ENCODE measurements at places on chromosomes 5 and 9.

DNA sequence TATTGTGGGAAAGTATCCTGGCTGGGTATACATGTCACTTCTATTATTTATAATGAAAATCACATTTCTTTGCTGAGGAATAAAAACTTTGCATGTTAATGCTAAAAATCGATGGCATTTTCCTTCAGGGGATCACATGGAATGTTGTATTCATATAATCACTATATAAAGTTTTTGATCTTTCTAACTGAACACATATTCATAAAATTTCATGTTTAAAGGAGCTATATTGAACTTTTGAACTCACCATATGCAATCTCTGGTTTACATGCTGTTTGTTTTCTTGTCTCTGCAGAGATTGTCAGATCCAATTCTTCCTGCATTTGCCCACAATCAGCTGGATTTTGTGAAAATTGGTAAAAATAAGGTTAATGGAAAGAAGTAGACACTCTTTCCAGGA, 33.4 kb upstream of the TRAF1 start:
- no peak for DNase-seq

- peak; percentile 98 for DNase-seq
These were observed 20.9 kb downstream of the CSF2 start for GRCh38 chr5:132094393-132095076.

- no peak for DNase-seq
These were observed 278.0 kb upstream of the SMC2 start for GRCh38 chr9:103816146-103816545.

GRCh38 chr5:21663082-21663481, 1190.1 kb downstream of the CDH12 start:
- no peak for DNase-seq

GRCh38 chr5:36323926-36324781, 22.5 kb upstream of the RANBP3L start:
- no peak for DNase-seq

DNA sequence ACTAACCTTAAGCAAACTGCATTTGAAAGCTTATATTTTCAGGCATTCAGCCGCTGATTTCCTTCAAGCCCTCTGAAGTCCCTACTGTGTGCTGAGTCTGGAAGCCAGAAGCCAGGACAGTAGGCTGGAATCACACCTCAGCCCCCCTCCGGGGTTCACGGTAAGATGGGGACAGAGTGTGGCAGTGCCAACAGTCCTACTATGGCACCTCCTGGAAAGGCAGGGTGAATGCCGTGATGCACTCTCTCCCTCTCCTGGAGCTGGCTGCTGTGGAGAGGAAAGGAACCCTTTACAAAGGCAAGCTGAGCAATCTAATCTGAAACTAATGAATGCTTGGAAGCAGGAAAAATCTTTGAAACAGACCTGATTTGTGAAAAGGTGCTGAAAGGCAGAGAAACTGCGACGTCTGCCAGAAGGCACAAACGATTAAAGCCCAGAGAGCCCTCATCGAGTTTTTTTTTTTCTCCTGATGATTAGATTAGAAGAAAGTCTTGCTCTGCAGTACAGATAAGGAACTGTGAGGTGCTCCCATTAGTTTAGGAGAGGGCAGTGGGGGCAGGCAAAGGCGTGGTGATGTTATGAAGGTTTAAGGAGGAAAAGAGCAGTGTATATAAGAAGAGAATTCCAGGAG, 21.0 kb downstream of the ANKH start:
- no peak for DNase-seq

DNA sequence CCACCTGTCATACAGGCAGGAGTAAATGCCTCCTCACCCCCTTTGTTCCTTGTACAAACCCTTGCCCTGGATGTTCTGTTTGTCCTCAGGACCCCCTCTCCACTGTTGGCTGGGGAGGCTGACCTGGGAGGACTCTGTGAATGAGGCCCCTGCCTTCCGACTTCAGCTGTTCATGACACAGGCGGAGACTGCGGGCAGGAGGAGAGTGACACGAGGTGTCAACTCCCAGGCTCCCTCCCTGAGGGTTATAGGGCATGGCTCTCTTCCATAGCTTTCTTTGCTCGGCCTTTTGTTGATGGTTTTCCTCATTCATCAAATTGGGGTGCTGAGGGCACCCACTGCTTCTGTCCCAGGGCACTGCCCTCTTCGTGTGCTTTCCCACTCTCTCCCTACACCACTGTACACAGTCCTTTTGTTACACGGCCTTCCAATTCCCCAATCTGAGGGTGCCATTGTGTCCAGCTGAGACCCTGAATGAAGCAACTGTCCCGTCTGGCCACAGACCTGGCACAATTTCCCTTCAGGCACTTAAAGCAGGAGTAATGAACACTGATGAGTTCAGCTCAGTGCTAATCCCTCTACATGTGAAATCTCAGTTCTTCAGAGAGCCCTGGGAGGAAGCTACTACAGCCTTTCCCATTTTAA, 33.8 kb downstream of the KCNIP1 start:
- no peak for DNase-seq

GRCh38 chr9:108400297-108400696, 455.5 kb downstream of the ACTL7B start:
- DNase-seq = no peak

DNA sequence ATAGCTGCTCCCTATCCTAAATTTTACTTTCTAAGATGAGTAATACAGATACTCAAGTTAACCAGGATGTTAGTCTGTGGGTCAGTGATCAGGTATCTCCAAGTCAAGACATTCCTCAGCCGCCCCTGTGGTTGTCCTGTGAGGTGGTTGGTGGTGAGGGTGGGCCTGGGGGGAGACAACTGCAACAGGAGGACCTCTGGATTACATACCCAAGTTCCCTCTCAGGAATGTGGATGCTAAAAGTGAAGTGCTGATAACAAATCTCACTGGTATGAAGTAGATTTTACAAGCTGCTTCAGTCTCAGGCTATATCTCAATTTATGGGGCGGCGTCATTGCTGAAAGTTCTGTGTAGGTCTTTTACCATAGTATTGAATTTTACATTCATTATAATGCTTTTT, 38.3 kb downstream of the SLC1A3 start:
- no peak for DNase-seq

GRCh38 chr9:88378317-88378716, 9.9 kb upstream of the SPIN1 start:
- DNase-seq = no peak

DNA sequence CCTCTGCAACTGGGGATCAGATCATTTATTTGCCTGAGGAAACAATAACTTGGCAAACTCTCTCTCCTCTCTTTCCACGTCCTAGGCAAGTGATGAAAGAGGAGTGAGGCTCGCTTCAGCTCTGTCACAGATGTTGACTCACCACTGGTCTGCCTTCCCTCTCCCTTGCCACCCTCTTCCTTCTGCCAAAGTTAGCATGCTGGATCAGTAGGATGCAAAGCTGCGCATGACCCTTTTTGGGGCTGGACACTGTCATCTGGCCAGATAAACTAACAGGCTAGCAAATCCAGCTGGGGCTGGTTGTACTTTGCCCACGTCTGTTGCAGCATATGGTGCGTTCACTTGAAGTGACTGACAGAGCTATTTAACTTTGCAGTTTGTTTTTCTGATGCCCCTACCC, 36.2 kb upstream of the SMARCA2 start:
- peak; percentile 96 for DNase-seq

DNA sequence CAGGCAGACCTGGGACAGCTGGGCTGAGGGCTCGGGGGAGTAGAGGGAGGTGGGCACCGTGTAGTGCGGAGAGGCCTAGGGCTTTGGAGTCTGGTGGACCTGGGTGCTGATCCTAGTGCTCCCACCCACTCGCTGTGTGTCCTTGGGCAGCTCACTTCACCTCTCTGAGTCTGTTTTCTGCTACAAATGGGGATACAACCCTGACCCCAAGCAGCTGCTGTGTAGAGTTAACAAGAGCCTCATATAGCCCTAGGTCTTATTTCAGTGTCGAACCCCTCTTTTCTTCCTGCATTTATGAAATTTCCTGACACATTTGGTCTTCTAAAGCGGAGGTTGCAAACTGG, 16.4 kb downstream of the ERGIC1 start:
- no peak for DNase-seq

Measured in AG10803 (cell line).